ENCODE measurements at places on chromosomes 2 and 18.
A peak's percentile ranks its signal among the peaks of the same experiment; 100 is the strongest.

GRCh38 chr2:153140498-153140897 is 338.1 kb downstream of the RPRM start:
- DNase-seq: no peak

GRCh38 chr2:41867553-41867952 is 180.3 kb upstream of the PKDCC start:
- no peak for DNase-seq

DNA sequence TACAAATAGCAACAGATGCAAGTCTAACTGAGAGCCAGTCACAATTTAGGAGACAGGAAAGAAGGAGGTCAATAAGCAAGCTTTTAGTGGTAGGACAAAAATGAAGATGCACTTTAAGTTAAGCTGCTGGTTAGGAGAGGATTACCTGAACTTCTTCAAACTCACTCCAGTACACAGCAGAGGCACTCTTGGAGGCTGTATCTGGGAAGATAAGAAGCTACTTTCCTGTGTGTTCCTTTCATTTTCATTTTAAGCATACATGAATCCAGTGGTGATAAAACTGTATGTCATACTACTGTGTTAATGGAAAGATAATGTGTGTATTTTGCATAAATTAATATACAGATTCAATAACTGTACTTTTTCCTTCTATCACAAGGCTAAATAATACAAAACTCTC is 49.6 kb downstream of the HYCC2 start:
- no peak for DNase-seq

- DNase-seq: peak; percentile 13
These were observed 140.1 kb upstream of the AQP4 start for GRCh38 chr18:27005589-27005988.
